ENCODE measurements at places on chromosomes 4 and X.

- DNase-seq = no peak
Observed at GRCh38 chr4:77263247-77263646, 106.2 kb downstream of the CCNG2 start.

- DNase-seq = no peak
Observed at GRCh38 chr4:82172186-82172585, 201.6 kb downstream of the HNRNPD start.

GRCh38 chrX:9566150-9566621 lies 101.3 kb downstream of the TBL1X start:
- DNase-seq = peak; percentile 55

DNA sequence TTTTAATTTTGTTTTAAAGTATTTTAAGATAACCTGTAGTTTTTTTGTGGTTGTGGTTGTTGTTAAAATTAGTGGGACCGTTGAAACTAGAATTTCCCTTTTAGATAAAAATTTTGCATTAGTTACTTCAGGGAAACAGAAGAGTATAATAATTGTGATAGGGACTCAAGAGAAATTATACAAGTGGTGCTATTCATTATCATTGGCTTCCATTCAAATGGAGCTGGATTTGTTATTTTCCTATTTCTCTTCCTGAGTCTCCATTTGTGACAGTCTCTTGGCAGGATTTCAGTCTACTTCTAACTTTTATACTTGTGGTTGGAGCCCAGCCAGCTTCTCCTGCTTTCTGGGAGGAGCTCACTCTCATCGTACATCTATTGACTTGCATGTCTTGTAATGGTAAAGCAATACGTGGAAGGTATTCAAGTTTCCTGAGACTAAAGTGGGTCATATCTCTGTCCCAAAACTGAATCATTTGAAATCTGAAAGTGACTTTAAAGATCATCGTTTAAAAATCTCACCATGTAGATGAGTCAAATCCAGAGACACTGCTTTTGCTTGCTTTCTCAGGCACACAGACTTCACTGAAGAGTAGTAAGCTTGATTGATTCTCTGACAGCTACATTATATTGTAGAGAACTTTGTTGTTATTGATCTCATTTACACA lies 155.8 kb downstream of the RPA4 start:
- no peak for DNase-seq

Data from kidney capillary endothelial cell (primary cell).